ENCODE measurements at places on chromosomes 3 and 15. TPM values are rescaled to one million over a fixed set of nuclear protein-coding genes. Genes with fewer than 3 reads are reported as not detected.

The UCN2 gene
- 0.33 TPM for total RNA-seq

The MBD4 gene
- 36.2 TPM for total RNA-seq

The KCNMB2 gene
- not detected for total RNA-seq

GRCh38 chr15:58565619-58566018, 133.8 kb downstream of the LIPC start:
- H3K27ac ChIP-seq: no peak overlapping the region
- peaks cover 20% of the 10 kb centered on the region for H3K4me1 ChIP-seq
- H3K4me3 ChIP-seq: no peak overlapping the region
- no peaks in the 10 kb centered on the region for H3K36me3 ChIP-seq
- no peak for DNase-seq
- H3K27me3 ChIP-seq: no peaks in the 10 kb centered on the region

DNA sequence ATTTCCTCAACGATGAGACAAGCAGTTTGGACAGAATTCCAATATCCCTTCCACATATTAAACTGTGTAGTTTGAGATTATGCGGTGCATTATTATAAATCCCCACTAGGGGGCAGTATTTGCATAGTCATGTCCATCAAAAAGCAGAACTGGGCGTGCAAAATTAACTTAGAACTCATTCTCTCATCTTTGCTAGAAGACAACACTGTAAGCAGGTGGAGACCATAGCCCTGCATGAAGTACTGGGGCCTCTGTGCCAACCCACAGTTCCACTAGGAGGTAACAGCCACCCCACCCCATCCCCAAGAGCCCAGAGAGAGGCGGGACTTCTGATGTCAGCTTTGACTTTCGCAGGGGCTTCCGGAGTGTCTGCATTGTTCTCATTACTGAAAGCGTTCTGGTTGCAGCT, 106.6 kb upstream of the TMC3 start:
- no peak overlapping the region for H3K4me3 ChIP-seq
- DNase-seq: peak; percentile 72
- no peaks in the 10 kb centered on the region for H3K4me1 ChIP-seq
- H3K36me3 ChIP-seq: no peaks in the 10 kb centered on the region

DNA sequence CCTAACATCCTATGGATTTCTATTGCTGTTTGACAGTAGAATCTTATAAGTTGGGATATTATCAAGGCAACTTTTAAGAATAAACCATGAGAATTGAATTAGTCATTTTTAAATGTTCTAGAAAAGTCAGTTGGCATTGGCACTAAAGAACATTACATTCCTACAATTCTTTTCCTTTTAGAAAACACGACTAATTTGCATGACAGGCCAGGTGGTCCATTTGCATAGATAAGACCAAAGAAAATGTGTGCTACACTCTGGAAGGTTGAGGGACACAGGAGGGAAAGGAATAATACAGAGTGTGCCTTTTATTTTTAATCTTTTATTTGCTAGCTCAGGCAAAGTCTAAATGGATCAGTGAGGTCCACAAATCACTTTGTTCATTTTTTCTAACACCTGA, 962.3 kb downstream of the EPHA3 start:
- H3K27me3 ChIP-seq: no peaks in the 10 kb centered on the region
- no peak for DNase-seq
- H3K4me1 ChIP-seq: peaks cover 4% of the 10 kb centered on the region
- H3K36me3 ChIP-seq: no peaks in the 10 kb centered on the region
- H3K27ac ChIP-seq: no peak overlapping the region
- no peak overlapping the region for H3K4me3 ChIP-seq

The MYZAP gene
- not detected for total RNA-seq

All from endodermal cell (in vitro differentiated cells).